ENCODE measurements at places on chromosomes 16 and 17. TPM values are rescaled to one million over a fixed set of nuclear protein-coding genes. Genes with fewer than 3 reads are reported as not detected.

Gene TMEM92
- total RNA-seq = 3.3 TPM

DNA sequence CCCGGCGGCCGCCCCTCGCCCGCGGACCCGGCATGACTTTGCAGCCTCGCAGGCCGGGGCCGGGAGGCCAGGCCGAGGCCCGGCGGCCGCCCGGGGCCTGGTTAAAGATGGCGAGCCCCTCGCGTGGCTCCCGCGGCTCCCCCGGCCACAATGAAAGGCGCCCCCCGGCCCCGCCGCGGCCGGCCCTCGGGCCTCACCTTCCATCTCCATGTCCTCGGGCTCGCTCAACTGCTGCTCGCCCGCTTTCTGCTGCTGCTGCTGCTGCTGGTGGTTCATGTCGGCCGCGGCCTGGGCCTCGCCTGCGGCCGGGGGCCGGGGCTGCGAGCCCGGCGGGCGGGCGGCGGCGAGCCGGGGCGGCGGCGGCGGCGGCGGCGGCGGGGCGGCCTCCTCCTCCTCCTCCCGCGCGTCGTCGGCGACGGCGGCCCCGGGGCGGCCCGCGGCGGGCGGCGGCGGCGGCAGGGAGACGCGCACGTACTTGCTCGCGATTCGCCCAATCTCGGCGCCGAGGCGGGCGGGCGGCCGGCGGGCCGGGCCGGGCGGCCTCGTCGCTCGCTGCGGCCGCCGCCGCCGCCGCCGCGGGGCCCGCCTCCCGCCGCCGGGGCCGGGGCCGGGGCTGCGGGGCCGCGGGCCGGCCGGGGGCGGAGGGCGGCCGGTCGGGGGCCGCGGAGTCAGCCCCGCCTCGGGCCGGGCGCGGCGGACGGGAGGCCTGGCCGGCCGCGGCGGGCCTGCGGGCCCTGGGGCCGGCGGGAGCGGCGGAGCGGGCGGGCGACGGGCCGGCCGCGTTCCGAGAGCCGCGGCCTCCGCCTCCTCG is 491 bp downstream of the USP7 start:
- DNase-seq = peak; percentile 54

DNA sequence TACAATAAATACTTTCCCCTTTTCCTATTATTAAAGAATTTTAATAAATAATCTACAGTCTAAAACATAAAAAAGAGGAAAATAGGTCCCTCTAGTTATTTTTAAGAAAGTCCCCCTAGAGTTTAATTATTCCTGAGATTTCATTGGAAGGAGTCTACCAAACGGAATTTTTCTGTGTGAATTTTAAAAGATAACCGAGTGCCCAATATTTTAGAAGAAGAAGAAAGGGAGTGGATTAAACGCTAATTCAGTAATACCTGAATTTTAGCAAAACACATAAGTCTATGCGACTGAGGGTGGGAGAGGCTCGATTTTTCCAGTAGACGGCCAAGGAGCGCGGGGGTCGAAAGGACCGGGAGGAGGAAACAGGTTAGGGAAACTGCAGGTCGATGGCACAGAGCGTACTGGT is 2.2 kb downstream of the HOXB2 start:
- DNase-seq = peak; percentile 53

- no peak for DNase-seq
These were observed 7.9 kb downstream of the GNAO1 start for GRCh38 chr16:56199164-56199563.

DNA sequence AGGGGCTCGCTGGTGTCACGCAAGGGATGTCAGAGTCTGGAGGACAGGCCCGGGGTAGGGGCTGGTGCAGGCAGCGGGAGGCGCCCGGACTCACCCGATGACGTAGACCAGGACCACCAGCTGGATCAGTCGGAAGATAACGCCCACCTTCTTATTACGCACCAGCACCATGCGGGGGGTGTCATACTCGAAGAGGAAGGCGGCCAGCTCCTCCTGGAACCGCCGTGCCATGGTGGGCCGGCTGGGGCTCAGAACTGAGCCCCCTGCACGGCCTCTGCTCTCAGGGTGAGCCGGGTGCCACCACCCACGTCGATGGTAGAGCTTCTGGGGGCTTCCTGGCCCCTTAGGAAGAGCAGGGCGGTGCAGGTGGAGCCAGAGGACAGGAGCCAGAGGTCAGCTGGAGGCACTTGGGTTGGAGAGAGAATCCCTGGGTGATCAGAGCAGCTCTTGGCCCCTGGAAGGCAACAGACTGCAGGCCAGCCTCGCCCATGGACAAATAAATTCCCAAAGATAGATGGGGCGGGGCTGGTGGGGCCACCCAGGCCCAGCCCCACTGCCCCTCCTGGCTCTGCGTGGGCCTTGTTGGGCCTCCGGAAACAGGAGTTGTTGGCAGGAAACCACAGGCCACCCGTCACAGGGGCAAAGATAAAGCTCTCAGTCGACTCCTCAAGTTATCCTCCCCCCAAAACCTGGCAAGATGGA is at the start of gene P2RX1:
Gene P2RX1, minus strand, starts transcription at position 471 of the 702 bp plus-strand sequence. Its CDS starts 240 bp downstream, at position 231.
- DNase-seq = no peak

DNA sequence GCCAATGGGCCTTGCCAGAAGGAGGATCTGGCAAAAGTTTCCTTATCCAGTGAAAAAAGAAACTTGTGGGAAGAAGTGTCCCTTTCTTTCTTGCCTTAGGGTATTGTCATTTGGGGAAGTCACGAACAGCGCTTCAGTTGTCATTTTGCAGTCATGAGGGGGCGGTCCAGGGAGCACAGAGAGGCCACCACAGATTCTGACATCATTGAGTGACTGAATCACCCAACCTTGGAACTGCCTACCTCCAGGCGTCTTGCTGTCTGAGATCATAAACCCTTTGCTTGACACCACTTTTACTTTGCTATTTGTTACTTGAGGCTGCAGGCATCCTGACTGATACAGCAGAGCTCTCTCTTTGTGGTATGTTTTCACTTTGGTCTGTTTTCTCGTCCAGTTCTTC is 3.1 kb upstream of the WSCD1 start:
- no peak for DNase-seq
